Renal pelvis (tissue), 12 donors: ENCODE measurements at places on chromosomes 7 and 10. TPM values are rescaled to one million over a fixed set of nuclear protein-coding genes. Genes with fewer than 3 reads are reported as not detected.

KCND2 gene
- polyA plus RNA-seq: 1.8 TPM

GJD4 gene
- 0.09 TPM for polyA plus RNA-seq

DNA sequence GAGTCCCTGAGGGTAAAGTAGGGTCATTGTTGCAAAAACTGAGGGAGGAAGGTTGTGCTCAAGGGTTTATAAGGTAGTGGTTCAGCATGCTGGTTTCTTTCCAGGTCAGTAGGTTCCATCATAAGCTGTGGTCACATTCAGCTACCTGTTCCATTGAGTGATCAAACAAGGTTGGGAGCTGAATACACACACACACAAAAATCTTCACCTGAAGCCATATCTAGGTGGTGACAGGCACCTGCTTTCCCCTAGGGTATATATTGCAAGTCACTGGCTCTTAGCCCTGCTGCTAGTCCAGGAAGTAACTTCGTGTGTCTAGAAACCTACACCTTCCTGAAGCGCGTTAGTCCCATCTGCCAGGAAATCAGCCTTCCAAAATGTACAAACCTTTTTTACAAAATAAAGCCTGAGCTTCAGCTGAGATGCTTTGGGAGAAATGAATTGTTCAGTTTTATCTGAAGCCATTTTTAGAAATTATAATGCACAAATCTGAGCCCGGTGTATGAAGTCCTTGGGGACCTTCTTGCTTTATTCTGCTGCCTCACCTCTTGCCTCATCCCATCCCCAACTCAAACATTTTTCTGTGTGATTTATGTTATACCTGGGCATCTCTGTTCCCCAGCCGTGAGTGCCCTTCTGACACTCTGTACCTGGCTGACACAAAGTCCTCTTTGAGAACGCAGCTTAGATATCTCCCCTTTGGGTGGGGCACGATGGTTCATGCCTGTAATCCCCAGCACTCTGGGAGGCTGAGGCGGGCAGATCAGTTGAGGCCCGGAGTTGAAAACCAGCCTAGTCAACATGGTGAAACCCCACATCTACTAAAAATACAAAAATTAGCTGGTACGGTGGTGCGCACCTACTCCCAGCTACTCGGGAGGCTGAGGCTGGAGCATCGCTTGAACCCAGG, 10.6 kb upstream of the LAMTOR4 start:
- no peak for DNase-seq

DNA sequence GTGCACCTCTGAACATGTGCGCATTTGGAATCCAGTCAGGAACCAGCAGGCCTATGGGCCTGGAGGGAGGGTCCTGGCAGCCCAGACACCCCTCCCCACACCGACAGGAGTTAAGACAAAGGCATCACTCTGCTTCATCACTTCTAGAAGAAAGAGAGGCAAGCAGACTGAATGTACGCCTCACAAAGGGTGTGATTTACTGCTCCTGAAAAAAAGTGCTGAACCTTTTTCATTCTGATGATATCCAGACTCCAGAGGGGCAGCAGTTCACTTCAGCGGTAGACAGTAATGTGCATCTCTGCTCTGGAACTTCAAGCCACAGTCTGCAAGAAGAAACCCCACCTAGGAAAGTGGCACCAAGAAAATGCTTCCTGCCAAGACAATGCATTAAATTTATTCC, 88.2 kb upstream of the TMEM72 start:
- DNase-seq: no peak

DNA sequence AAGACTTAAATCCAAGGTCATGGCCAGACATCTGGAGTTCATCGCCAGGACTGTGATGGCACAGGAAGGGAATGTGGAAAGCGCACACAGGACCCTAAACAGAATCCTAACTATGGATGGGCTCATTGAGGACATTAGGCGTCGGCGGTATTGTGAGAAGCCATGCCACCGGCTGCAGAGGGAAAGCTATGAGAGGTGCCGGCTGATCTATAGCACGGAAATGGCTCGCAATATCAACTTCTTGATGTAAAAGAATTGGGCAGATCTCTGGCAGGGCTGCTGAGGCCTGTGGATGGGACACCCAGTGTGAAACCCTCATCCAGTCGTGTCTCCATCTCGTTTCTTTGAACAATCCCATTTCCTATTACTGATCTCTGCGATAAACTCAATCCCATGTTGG, 6.3 kb upstream of the CTBP2 start:
- no peak for DNase-seq
